ENCODE measurements at places on chromosomes 16 and 17. TPM values are rescaled to one million over a fixed set of nuclear protein-coding genes. Genes with fewer than 3 reads are reported as not detected.

KRT24 gene
- total RNA-seq = not detected

ACSM3 gene
- total RNA-seq = 0.48 TPM

KCNJ16 gene
- total RNA-seq = 0.12 TPM

BICDL2 gene
- not detected for total RNA-seq

PIK3R6 gene
- total RNA-seq = not detected

DNA sequence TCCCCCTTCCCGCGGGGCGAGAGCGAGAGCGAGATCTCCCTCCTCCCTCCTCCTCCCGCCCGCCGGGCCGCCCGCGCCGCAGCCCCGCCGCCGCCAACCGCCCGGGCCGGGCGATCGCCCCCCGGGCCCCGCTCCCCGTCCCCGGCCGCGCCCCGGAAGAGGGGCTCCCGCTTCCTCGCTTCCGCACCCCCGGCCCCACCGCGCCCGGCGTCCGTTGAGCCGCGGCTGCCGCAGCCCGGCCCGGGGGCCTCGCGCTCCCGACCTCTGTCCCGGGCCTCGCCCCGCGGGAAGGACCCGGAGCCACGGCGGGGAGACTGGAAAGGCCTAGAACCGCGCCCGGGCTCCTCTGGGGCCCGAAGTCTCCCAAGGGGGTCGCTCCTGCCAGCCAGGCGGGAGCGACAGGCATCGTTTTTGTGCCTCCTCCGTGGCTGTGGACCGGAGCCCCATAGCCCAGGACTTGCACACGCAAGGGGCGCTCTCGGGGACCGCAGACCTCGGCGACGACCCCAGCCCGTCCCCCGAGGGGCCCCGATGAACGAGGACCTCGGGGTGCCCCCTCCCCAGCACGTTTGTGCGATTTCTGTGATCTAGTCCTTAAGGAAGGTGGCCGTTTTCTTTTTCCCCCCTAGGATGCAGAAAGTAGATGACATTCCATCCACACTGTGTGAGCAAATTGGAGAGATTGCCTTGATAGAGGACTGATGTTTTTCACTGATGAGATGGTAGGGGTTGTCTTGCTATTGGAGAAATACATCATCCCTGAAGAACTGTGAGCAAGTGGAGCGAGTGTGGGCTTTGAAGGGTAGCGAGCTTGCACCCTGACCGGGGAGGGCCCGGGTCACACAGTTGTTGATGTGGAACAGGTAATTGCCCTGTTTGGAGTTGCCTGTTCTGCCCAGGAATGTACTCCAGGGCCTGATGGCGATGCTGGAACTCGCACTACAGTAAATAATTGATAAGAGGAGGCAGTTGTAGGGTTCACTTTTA lies 611 bp downstream of the BANP start:
- H3K4me1 ChIP-seq = peaks cover 43% of the 10 kb centered on the region
- H3K36me3 ChIP-seq = peaks cover 3% of the 10 kb centered on the region
- no peaks in the 10 kb centered on the region for H3K27me3 ChIP-seq
- H3K27ac ChIP-seq = peak overlapping the region; percentile 98
- no peak for DNase-seq

- no peaks in the 10 kb centered on the region for H3K27me3 ChIP-seq
- no peak for DNase-seq
- H3K36me3 ChIP-seq = no peaks in the 10 kb centered on the region
- peaks cover 4% of the 10 kb centered on the region for H3K4me1 ChIP-seq
- no peak overlapping the region for H3K27ac ChIP-seq
- no peak overlapping the region for H3K4me3 ChIP-seq
These were observed 26.3 kb downstream of the FOXL1 start for GRCh38 chr16:86604436-86605193.

GRCh38 chr17:13024016-13024415 lies 6.2 kb upstream of the ELAC2 start:
- peaks cover 13% of the 10 kb centered on the region for H3K4me1 ChIP-seq
- H3K27ac ChIP-seq = peak overlapping the region; percentile 30
- peaks cover 7% of the 10 kb centered on the region for H3K27me3 ChIP-seq
- H3K36me3 ChIP-seq = no peaks in the 10 kb centered on the region
- no peak for DNase-seq
- peak overlapping the region; percentile 50 for H3K4me3 ChIP-seq

GRCh38 chr16:83937922-83938885 lies 14.8 kb upstream of the OSGIN1 start:
- H3K27ac ChIP-seq = no peak overlapping the region
- peaks cover 25% of the 10 kb centered on the region for H3K4me1 ChIP-seq
- H3K4me3 ChIP-seq = no peak overlapping the region
- no peaks in the 10 kb centered on the region for H3K27me3 ChIP-seq
- H3K36me3 ChIP-seq = peaks cover 3% of the 10 kb centered on the region

DNA sequence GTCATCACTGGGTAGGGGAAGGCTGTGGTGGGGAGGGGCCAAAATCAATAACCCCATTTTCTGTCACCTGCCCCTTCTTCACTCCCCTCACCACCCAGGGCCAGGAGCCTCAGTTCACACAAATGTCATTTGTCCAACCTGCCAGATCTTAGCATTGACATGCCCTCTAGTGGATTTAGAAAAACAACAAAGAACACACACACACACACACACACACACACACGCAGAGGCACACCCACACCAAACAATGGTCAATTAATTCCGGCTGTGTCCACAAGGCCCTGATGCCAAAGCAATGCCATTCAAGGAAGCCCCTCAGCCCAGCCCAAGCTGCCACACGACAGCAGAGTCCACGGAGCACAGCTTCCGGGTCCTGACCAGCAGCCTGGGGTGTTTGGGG lies 68.4 kb downstream of the NOG start:
- no peaks in the 10 kb centered on the region for H3K36me3 ChIP-seq
- no peak overlapping the region for H3K27ac ChIP-seq
- H3K4me3 ChIP-seq = no peak overlapping the region
- DNase-seq = no peak
- no peaks in the 10 kb centered on the region for H3K4me1 ChIP-seq
- H3K27me3 ChIP-seq = peaks cover 7% of the 10 kb centered on the region

DNA sequence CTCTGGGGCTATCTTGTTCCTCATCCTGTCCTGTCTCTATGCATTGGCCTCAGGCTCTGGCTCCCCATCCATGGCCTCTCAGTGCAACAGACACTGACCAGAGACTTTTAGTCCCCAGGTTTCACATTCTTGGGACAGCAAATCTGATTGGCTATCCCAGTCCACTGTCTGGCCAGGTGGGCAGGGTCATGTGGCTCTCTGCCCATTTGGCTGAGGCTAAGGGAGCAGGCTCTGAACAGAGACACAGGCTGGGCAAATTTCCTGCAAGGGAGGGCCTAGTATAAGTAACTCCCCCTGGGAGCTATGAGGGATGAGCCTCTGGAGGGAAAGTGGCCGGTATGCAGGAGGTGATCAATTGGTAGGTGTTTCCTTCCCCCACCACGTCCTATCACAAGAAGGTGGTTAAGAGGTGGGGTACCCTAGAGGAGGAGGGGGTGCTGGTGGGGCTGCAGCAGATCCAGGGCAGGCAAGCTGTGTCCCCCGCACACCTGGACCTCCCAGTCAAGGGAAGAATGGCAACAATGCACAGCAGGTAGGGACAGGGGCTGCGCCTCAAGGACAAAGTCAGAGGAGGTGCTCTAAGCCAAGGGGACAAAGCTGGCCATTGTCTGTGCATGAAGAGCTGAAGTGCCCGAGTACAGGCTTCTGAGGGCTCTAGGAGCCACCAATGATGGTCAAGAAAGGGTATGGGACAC lies 13.2 kb downstream of the XYLT2 start:
- H3K27me3 ChIP-seq = peaks cover 3% of the 10 kb centered on the region
- peaks cover 23% of the 10 kb centered on the region for H3K4me1 ChIP-seq
- H3K36me3 ChIP-seq = no peaks in the 10 kb centered on the region
- peak overlapping the region; percentile 35 for H3K27ac ChIP-seq
- no peak for DNase-seq

DNA sequence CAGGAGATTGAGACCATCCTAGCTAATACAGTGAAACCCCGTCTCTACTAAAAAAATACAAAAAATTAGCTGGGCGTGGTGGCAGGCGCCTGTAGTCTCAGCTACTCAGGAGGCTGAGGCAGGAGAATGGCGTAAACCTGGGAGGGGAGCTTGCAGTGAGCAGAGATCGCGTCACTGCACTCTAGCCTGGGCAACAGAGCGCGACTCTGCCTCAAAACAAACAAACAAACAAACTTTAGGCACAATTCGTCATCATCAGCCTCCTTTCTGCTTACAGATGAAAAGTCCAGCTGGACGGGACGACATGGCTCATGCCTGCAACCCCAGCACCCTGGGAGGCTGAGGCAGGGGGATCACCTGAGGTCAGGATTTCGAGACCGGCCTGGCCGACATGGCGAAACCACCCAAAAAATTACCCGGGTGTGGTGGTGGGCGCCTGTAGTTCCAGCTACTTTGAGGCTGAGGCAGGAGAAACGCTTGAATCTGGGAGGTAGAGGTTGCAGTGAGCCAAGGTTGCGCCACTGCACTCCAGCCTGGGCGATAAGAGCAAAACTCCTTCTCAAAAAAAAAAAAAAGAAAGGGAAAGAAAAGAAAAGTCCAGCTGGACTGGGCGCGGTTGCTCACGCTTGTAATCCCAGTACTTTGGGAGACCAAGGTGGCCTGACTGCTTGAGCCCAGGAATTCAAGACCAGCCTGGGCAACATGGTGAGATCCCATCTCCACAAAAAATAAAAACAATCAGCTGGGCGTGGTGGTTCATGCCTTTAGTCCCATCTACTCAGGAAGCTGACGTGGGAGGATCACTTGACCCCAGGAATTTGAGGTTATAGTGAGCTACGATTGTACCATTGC lies 1.5 kb upstream of the SPIRE2 start:
- peak overlapping the region; percentile 93 for H3K4me3 ChIP-seq
- H3K27me3 ChIP-seq = no peaks in the 10 kb centered on the region
- no peak overlapping the region for H3K27ac ChIP-seq
- H3K36me3 ChIP-seq = no peaks in the 10 kb centered on the region
- no peak for DNase-seq

DNA sequence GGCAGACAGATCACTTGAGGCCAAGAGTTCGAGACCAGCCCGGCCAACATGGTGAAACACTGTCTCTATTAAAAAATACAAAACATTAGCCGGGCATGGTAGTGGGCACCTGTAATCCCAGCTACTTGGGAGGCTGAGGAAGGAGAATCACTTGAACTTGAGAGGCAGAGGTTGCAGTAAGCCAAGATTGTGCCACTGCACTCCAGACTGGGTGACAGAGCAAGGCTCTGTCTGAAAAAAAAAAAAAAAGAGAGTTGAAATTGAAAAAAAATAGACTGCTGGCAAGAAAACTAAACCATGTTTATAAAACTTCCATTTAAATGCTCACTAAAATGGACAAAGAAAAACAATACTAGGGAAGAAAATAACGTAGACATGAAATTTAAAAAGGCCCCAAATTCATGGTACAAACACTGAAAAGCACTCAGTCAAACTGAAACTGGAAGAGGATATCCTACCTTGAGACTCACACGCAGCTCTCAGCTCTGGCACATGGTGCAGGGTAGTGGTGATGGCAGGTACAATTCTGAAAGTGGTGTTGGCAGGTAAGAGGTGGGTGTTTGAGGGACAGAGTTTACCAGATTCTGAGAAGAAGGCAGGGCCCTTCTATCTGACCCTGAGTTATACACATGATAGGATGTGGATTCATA lies 19.3 kb downstream of the CNTROB start:
- no peak overlapping the region for H3K4me3 ChIP-seq
- H3K27me3 ChIP-seq = no peaks in the 10 kb centered on the region
- H3K36me3 ChIP-seq = peaks cover 10% of the 10 kb centered on the region
- H3K27ac ChIP-seq = no peak overlapping the region

DNA sequence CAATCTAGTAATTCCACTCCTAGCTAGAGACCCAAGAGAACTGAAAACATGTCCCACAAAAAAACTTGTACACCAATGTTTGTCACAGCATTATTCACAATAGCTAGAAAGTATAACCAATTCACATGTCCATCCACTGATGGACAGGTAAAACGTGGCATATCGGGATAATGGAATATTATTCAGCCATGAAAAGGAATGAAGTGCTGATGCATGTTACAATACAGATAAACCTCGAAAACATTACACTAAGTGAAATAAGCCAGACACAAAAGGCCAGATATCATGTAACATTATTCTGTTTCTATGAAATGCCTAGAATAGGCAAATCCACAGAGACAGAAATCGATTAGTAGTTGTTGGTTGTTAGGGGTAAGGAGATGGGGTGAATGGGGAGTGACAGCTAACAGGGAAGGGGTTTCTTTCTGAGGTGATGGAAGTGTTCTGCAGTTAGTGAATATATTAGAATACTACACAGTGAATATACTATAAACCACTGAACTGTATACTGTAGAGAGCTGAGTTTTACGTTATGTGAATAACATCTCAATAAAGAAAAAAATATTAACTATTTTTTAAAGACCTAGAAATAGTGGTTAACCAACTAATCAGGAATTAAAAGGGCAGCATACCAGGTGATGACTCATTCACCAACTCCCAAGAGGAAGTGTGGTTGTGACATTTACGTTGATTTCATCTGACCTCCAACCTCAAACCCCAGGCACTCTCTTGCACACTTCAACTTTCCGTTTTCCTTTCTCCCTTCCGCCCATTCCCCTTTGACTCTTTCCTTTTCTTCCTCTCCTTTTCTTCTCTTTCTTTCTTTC lies 48.6 kb downstream of the GAS7 start:
- H3K27me3 ChIP-seq = no peaks in the 10 kb centered on the region
- no peak for DNase-seq
- H3K4me1 ChIP-seq = peaks cover 14% of the 10 kb centered on the region
- H3K27ac ChIP-seq = no peak overlapping the region
- H3K4me3 ChIP-seq = no peak overlapping the region
- no peaks in the 10 kb centered on the region for H3K36me3 ChIP-seq

- no peak overlapping the region for H3K4me3 ChIP-seq
- no peaks in the 10 kb centered on the region for H3K27me3 ChIP-seq
- H3K36me3 ChIP-seq = peaks cover 3% of the 10 kb centered on the region
- DNase-seq = no peak
These were observed 21.2 kb downstream of the EARS2 start for GRCh38 chr16:23535901-23536300.

GRCh38 chr16:85565340-85565739 lies 47.8 kb upstream of the GSE1 start:
- peaks cover 46% of the 10 kb centered on the region for H3K27me3 ChIP-seq
- H3K4me3 ChIP-seq = no peak overlapping the region
- H3K27ac ChIP-seq = peak overlapping the region; percentile 50
- no peak for DNase-seq
- no peaks in the 10 kb centered on the region for H3K36me3 ChIP-seq
- H3K4me1 ChIP-seq = peaks cover 69% of the 10 kb centered on the region

DNA sequence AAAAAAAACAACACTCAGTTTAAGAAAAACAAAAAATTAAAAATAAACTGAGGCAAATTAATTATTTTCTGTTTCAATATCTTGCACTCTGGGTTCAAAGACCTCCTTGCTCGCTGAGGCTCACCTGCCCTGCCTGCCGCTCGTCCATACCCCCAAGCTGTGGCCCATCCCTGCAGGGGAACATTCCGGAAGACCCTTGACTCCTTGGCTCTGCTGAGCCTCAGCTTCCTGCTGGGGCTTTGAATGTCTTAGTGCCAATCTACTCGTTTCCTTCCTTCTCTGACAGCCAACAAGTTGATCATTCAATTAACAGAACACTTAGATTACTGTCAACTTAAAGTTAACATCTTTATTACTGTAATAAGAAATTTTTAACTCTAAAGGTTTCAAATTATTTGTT lies 24.3 kb downstream of the G6PC1 start:
- H3K27ac ChIP-seq = no peak overlapping the region
- H3K36me3 ChIP-seq = no peaks in the 10 kb centered on the region
- H3K27me3 ChIP-seq = peaks cover 14% of the 10 kb centered on the region
- H3K4me1 ChIP-seq = peaks cover 4% of the 10 kb centered on the region
- DNase-seq = no peak
- no peak overlapping the region for H3K4me3 ChIP-seq

GRCh38 chr17:79831265-79832217 lies 7.7 kb downstream of the CBX4 start:
- H3K4me3 ChIP-seq = peak overlapping the region; percentile 66
- peak; percentile 74 for DNase-seq
- peak overlapping the region; percentile 99 for H3K27ac ChIP-seq
- peaks cover 12% of the 10 kb centered on the region for H3K36me3 ChIP-seq
- H3K4me1 ChIP-seq = peaks cover 52% of the 10 kb centered on the region
